NCI-H1092 (cell line): ENCODE measurements at places on chromosomes 7 and 10.

GRCh38 chr10:18886102-18886501, 162.5 kb upstream of the MALRD1 start:
- no peak for DNase-seq

DNA sequence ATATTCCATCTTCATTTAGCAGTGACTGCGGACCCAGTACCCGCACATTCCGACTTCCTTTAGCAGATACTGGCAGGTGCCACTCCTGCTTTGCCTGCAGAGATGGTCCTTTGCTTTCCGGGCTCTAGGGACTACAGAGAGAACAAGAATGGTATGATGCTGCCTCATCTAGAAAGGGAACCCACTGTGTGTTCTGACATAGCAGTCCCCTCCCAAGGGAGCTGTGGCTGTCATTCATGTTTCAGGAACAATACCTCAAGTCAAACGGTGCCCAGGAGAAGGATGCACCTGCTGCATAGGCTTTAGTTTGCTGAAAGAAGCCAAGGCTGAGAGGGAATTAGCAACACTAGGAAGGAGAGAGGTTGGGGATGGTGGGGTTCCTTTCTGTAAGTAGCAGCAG, 15.9 kb upstream of the TMEM72 start:
- no peak for DNase-seq

DNA sequence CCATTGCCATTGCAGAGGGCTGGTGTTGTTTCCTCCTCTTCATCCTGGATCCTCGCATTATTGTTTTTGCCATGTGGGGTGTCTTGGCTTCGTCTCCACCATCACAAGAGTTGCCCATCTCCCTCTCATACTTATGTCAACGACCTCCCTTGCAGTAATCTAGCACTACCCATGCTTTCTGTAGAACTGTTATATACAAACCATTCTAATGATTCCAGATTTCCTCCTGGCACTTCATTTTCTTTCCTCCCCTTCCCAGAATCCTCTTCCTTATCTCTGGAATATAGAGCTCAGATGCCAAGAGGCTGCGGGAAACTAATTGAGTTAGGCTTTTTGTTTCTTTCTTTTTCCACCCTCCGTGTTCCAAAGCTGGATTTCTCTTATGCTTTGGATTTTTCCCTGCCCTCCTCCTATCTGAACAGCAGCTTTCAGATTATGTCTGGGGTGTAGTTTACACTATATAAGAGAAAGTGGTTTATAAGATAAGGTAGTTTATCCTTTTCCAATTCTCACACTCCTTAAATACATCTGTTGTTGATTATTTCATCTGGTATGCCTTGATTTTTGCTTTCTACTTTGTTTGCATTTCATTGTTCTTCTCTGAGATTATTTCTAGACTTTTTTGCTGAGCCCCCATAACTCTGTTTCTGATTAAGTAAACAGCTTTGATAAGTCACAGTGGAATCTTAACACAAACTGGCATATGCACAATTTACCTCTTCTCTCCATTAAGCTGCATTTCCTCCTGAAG, 264.1 kb downstream of the BICC1 start:
- DNase-seq = no peak

- no peak for DNase-seq
Measured at GRCh38 chr7:55554038-55554437, 18.3 kb downstream of the VOPP1 start.

GRCh38 chr7:129084801-129085551, 30.1 kb upstream of the TNPO3 start:
- DNase-seq = no peak

DNA sequence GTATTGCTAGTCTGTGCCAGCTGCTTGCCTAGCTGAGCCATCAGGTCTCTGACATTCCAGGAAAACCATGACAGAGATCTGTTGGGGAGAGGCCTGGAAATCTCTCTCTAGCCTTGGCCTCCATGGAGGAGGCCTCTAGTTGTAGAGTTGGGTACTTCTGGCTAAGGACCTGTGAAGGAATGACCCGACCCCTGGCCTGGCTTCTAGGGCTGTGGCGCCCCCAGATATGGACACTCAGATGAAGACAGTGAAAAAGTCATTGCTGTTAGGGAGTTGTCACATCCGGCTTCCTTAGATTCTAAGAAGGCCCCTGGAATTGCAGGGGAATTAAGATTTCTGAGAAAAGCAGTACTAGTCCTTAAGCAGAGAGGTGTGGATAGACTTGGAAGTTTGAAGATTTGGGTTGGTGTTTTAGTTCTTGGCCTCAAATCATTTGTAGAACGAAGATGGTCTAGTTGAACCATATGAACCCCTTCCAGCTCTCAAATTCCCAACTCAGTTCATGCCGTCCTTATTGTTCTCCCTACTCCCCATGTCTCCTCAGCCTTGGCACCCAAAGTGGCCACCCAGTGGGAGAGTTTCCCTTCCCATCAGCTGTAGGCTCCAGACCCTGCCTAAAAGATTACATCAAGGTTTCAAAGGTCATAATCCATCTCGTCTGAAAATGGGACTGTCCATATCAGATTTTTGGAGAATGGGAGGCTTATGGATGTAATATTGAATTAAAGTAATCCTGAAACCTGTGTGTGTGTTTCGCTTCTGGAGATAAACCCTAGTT, 7.0 kb downstream of the HHEX start:
- DNase-seq = no peak

- DNase-seq = no peak
Measured at GRCh38 chr10:113086282-113086681, 136.2 kb downstream of the TCF7L2 start.

DNA sequence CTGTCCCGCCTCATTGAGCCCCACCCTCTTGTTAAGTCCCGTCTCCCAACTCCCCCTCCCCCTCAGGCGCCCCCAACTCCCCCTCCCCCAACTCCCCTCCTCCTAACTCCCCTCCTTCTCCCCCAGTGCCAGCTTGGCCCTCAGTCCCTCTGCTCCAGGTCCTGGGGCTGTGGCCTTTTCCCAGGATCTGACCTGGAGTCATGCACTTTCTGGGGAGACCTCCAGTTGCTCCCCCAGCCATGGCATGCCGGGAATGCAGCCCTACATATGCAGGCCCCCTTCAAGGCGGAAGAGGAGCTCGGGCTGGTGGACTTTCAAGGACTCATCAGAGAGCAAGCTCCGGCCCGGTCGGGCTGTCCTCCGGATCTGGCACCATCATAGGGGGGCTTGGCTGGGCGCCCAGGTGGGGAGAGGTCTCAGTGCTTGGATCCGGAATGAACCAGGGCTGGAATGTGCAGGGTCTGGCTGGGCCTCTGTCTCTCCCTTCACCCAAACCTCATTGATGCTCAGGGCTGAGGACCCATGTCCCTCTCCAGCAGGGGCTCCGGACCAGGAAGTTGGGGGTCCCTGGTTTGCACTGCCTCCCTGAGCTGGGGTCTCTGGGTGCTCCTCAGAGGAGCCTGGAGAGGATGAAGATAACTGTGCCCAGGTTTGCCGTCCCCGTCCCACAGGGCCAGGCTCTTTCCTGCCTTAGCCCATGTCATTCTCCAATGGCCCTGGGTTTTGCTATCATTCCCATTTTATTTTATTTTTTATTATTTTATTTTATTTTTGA, 41.1 kb downstream of the TMEM270 start:
- no peak for DNase-seq

DNA sequence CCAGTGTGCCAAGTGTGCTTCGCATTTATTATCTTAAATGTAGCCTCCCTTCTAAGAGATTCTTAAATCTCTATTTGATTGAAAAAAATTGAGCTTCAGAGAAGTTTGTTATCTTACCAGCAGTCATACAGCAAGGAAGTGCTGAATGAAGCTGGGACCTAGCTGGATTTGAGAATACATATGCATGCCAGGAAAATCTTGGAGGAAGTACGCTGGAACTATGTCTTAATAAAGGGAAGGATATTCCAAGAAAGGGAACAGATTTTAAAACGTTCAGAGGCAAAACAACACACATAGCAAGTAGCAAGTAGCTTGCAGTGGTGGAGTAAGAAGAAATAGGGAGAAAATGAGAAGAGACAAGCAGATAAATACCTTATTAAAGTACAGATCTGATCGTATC, 1.5 kb downstream of the CFAP70 start:
- no peak for DNase-seq

GRCh38 chr7:42550706-42551470, 313.9 kb upstream of the GLI3 start:
- no peak for DNase-seq

DNA sequence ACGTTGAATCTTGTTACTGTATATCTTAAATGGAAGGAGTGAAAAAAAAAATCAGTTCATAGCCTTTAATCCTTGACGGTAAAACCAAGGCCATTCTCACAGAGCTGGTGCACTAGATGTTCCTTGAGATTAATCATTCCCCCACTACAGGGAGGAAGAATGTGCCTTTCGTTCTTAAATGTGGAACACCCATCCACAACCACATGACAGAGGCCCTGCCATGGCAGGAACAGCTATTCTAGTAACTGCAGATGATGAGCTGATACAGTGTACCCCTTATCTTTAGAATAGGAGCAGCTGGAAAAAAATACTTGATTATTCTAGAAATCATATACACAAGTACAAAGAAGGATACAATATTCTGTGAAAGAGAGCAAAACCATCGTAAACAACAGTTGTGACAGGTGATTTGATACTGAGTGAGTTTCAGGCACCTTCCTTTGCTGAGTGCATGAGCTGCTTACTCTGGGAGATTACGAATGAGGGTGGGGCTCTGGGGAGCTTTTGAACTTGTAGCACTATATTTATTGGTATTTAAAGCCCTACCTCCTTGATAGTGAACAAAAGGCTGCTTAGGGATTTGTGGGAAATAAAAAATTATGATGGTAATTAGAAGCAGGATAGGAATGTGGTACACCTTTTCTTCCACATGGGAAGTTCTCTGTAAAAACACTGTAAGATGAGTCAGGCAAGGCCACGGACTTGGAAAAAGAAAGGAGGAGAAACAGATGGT, 244.4 kb upstream of the SLC26A5 start:
- DNase-seq = no peak

GRCh38 chr10:34153663-34154382, 661.3 kb downstream of the PARD3 start:
- DNase-seq = no peak

GRCh38 chr7:150935149-150935548, 43.0 kb downstream of the KCNH2 start:
- no peak for DNase-seq

DNA sequence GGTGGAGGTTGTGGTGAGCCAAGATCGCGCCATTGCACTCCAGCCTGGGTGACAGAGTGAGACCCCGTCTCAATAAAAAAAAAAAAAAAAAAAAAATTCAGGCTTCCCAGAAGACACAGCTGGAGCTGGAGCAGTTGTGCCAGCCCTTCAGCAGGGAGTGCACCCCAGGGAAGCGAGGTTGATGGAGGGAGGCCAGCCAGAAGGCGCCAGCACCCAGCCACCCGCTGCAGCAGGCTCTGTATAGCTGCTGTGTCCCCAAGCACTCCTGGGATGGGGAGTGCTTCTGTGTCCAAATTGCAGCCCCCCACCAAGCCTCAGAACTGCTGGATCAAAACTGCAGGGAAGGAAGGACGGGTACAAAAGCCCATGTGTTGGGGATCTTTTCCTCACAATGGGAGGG, 47.8 kb downstream of the COBL start:
- peak; percentile 12 for DNase-seq

GRCh38 chr10:49287689-49288340, 11.2 kb upstream of the C10orf71 start:
- DNase-seq = no peak
